Memory B cell (primary cell): ENCODE measurements at places on chromosomes 7 and 10.

- no peak for DNase-seq
Measured at GRCh38 chr10:3408603-3409365, 236.2 kb upstream of the PITRM1 start.

- no peak for DNase-seq
Measured at GRCh38 chr10:129514568-129515451, 47.8 kb downstream of the MGMT start.

GRCh38 chr7:128151635-128152034 lies 89.4 kb upstream of the LEP start:
- no peak for DNase-seq

GRCh38 chr7:98309566-98309965 lies 28.1 kb downstream of the BRI3 start:
- DNase-seq, result no peak

DNA sequence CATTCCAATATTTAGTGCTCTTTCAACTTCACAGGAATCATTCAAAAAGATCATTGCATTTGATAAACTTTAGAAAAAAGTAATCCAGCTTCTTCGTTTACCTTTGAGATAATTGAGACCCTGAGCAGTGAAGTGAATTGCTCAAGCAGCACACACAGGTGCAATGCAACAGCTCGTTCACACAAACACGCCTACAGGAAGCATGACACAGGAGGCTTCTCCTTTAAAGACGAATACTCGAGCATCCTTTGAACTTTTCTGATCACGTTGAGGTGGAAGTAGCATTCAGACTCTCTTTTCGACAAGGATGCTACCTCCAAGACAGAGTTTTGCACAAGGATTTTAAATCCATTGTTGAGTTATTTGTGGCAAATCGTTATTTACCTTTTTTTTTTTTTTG lies 18.0 kb upstream of the RSU1 start:
- no peak for DNase-seq
